ENCODE measurements at places on chromosomes 2 and 18.

GRCh38 chr18:37294951-37295350 is 270.6 kb downstream of the CELF4 start:
- no peak for DNase-seq

DNA sequence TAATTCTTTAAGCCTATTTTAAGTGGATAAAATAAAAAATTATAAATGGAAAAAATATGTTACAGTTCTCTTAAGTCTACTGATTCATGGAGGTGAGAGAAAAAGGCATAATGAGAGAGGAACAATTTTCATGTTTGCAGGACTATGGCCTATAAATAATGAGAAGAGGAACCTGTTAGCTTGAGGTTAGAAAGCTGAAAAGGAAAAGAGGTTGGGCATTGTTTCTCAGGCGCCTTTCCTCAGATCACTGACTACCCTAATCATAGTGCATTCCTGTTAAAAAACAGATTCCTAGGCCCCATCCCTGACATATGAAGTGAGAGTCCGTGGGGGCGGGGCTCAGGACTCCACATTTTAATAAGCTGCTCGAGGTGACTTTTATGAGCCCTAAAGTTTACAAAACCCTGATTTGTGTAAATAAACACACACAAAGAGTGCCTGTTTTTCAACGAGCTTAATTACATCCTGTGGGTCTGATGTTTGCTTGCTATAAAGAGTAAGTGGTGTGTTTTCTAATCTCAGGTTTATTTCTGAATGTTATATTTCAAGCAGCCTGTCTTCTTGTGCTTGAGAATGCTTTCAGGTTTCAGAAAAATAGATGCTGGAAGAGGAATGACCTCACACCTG is 335.5 kb downstream of the CLIP4 start:
- DNase-seq = no peak

- no peak for DNase-seq
Measured at GRCh38 chr2:235083822-235084221, 132.0 kb downstream of the SH3BP4 start.

DNA sequence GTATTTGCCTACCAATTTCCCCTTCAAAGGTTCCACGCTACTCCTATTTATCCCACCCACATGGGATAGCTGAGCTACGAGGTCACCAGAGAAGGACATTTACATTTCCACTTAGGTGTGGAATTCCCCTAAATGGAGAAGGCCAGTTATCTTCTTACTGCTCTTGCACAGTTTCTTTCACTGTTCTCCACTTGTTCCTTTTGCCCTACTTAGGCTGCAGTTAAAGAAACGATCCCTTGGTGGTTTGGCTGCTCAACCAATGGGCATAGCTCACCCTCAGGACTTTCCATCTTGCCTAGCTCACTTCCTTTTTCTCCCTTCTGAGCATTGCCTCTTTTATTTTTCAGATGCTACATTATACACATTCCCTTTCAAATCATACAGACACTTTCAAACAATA is 11.2 kb upstream of the NABP1 start:
- no peak for DNase-seq

DNA sequence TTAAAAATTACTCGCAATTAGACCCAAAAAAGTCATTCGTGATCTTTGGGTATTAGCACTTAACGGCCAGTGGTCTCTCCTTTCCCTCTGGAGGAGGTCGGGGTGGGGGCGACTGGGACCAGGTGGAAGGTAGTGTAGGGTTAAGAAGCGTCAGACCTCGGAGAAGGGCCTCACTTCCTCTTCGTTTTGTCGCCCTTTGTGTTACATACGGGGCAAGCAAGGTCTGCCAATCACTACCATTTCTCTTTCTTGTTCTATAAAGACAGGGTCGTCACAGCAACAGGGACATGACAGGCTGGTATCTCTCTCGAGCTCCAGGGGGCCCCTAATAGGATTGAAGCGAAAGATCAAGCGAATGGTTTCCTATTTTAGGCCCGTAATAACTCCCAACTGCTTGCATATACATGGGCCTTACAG is 136.6 kb downstream of the INSIG2 start:
- no peak for DNase-seq

GRCh38 chr2:135030826-135031225 is 16.4 kb downstream of the MAP3K19 start:
- no peak for DNase-seq

DNA sequence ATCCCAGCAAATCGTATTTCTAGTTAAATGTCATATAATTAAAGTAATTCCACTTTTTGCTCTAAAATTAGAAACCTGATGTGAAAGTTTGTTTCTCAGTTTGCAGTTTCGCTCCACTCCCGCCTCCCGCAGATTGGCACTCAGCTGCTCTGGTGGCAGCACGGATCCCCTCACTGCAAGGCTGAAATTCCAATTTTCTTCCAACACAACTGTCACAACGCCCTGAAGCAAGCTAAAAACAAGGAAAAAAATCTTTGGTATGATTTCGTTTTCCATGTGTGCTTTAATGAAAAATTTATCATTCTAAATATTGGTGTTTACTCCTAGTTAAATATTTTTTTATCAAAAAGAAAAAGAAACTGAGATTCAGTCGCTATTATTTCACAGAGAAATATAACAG is 38.5 kb downstream of the FTCDNL1 start:
- no peak for DNase-seq

- no peak for DNase-seq
Measured at GRCh38 chr2:231615058-231615671, 22.5 kb downstream of the TEX44 start.

GRCh38 chr2:169275696-169276444 is 86.5 kb downstream of the LRP2 start:
- no peak for DNase-seq

GRCh38 chr2:189439342-189439741 is 1.9 kb upstream of the WDR75 start:
- no peak for DNase-seq

DNA sequence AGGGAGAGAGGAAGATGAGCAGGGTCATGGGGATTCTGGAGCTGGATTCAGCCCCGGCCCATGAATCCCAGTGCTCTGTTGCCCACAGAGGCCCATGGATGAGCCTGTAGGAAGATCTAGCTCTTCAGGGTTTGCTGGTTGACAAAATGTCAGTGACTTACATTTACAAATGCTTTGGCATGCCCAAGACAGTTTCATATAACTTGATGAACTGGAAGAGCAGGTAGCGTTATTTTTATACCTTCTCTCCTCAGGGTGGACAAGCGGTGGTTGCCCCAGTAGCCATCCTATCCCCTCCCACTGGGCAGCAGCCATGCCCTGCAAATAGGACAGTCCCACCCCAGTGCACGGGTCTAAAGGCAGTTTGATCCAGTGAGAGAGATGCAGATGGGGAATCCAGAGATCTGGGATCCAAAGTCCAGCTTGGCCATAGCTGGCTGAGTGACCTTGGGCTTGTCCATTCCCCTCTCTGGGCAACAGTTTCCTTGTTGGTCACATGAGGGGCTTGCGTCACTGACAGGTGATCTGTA is 21.5 kb upstream of the KCNK3 start:
- no peak for DNase-seq

DNA sequence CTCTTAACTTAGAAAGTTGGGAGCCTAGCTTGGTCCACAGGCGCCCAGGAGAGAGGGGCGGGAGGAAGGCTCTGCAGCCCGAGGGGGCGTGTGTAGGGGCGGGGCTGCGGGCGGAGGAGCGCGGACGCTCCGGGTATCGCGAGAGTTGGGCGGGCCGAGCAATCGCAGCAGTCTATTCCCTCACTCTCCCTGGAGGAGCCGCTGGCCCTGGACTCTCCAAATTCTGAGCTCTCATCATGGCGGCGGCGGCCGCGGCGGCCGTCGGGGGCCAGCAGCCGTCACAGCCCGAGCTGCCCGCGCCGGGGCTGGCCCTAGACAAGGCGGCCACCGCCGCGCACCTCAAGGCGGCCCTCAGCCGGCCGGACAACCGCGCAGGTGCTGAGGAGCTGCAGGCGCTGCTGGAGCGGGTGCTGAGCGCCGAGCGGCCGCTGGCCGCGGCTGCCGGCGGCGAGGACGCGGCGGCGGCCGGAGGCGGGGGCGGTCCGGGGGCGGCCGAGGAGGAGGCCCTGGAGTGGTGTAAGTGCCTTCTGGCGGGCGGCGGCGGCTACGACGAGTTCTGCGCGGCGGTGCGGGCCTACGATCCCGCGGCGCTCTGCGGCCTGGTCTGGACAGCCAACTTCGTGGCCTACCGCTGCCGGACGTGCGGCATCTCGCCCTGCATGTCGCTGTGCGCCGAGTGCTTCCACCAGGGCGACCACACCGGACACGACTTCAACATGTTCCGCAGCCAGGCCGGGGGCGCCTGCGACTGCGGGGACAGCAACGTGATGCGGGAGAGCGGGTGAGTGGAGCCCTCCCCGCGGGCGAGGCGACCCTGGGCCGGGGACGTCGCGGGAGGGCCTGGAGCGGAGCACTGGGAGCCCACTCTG is at the start of gene UBR3:
Gene UBR3, plus strand, starts transcription at position 183 of the 869 bp plus-strand sequence. Its CDS starts 54 bp downstream, at position 237.
- DNase-seq = peak; percentile 71

DNA sequence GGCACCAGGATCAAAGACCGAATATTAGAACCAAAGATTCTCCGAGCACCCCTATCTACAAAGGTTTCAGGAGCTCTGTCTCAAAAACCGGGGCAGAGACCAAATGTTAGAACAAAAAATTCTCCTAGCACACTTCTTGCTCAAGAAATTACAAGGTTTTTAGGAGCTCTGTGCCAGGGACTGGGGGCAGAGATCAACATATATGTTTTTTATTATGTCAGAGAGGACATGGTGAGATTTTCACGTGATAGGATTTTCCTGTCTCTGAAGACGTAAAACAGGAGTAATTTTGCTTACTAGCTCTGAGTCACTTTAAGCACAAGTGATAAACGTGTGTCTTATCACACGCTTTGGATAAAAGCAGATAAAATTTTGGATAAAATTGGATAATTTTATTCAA is 34.8 kb upstream of the ODC1 start:
- DNase-seq = no peak

DNA sequence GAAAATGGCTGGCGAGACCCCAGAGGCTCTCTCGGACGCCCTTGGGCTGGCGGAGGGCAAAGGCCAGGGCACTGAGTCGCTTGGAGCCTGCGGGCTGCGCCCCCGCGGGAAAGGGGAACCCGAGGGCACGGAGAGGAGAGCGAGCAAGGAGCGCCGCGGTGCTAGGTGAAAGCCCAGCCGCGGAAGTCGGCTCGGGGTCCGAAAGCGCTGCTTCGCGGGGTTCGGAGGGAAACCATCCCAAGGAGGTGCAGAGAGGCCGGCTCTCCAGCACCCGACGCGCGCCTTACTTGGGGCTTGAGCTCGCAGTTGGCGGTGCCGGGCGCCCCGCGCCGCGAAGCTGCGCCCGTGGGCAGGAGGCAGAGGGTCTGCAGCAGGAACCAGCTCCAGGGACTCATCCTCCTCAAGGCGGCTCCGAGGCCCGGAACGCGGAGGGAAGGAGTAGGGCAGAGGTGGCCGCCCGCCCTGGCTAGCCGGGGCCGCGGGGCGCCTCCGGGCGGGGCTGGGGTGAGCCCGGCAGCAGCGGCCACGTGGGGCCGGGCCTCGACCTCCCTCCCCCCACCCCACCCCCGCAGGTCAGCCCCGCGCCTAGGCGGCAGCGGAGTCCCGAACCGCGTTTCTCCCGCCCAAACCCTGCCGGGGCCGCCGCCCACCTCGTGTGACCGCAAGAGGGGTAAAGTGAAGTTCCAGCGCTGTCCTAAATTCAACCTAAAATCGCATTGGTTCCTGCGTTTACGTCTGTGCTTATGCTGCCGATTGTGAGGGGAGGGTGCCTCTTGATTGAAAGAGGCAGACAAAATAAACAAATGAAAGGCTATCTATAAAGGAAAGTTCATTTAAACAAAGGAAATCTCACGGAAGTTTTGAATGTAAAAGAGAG is at the start of gene TRABD2A:
Gene TRABD2A, minus strand, starts transcription at position 440 of the 877 bp plus-strand sequence. Its CDS starts 45 bp downstream, at position 395.
- no peak for DNase-seq

- DNase-seq = no peak
Measured at GRCh38 chr18:9100796-9101195, 1.7 kb upstream of the NDUFV2 start.

GRCh38 chr2:67733517-67733916 is 329.3 kb downstream of the C1D start:
- no peak for DNase-seq

GRCh38 chr2:181408861-181409260 is 48.3 kb upstream of the ITGA4 start:
- DNase-seq = no peak

GRCh38 chr2:205744074-205744591 is 61.8 kb downstream of the NRP2 start:
- no peak for DNase-seq

DNA sequence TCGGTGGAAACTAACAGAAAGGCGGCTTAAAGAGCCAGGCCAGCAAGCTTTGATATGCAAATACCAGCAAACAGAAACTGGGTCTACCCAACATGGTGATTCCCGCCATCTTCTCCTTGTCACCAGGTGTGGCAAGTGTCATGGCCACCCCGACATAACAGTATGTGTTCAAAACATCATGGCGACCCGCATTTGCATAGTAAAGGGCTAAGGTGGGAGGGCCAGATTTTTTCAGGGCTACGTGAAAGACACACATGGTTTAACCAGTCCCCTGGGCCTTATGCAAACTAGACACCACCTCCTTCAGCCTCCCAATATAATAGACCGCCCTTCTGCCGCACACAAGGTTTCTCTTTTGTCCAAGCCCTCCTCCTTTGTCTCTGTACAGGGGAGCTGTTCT is 260.4 kb downstream of the METTL4 start:
- no peak for DNase-seq

GRCh38 chr18:78622251-78622906 is 357.2 kb upstream of the SALL3 start:
- DNase-seq = no peak

DNA sequence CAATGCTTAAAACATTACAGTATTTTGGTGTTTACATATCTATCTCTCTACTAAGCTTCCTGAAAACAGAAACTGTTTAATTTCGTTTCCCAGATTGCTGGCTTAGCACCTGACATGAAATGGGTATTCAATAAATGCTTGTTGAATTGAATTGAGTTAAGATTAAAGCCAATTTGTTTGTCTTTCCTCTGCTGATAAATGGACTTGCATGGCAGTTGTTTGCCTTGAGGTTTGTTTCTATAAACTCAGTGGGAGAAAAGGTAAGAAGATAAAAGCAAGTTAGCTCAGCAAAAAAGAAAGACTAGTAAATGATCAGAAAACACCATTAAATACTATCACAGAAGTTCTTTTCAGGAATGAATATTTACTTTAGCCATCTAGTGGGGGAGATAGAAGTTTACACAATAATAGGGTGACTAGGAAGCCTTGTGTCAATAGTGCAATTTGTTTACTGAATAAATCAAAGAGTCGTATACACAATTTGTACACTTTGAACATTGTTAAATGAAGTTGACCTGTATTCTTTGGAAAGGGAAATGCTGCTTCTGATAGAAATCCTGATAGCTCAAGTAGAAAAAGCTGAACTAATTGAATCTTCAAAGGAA is 754.5 kb upstream of the FAM98A start:
- DNase-seq = no peak

DNA sequence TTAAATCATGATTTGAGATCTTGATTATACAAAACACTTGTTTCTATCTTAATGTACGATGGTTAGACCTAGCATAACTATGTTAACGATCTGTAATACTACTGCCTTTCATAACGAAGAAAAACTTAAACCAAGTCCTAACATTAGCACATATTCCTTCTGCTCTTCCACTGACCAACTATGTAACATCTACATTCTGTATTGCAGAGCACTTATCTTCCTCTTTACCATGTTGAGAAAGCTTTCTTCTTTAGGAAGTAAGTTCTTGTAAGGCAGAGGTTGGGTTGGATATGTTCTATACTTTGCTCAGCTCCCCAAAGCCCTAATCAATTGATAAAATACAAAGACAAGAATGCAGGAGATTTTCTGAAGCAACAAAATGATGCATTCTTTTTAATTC is 7.9 kb upstream of the ZNF407 start:
- no peak for DNase-seq
